ENCODE measurements at places on chromosomes 4 and X.
A peak's percentile ranks its signal among the peaks of the same experiment; 100 is the strongest.

DNA sequence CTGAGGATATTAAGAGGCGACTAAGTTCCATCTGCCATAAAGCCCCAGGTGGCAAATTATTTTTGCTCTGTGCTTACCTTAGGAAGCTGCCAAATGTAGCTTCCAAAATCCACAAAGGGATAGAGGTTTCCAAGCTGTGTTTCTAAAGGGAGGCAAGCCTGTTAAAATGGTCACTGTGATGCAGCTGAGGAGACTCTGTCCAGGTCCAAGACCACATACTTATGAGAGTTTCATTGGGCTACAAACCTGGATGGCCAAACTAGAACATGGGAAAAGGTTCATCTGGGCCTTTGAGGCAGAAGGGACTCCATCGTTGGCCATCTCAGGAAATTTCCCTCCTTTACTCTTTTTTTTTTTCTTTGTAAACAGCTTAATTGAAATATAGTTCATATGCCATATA is 306.9 kb upstream of the FGF13 start:
- no peak for DNase-seq

DNA sequence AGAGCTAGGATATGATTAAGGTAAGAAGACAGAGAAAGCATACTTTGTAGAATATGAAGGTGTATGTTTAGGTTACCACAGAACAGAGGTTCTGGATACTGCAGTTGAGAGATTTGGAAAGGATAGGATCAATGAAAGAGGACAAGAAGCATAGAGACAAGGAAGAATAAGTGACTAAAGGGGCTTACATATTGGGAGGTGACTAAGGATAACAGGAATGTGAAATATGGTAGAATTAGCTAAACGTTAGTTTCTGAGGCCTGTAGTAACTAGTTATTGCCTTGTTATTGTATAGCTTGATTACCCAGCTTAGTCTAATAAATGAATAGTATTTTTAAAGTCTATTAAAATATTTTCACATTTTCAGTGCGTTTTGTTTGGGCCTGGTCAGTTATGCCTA is 38.2 kb downstream of the CENPI start:
- no peak for DNase-seq

DNA sequence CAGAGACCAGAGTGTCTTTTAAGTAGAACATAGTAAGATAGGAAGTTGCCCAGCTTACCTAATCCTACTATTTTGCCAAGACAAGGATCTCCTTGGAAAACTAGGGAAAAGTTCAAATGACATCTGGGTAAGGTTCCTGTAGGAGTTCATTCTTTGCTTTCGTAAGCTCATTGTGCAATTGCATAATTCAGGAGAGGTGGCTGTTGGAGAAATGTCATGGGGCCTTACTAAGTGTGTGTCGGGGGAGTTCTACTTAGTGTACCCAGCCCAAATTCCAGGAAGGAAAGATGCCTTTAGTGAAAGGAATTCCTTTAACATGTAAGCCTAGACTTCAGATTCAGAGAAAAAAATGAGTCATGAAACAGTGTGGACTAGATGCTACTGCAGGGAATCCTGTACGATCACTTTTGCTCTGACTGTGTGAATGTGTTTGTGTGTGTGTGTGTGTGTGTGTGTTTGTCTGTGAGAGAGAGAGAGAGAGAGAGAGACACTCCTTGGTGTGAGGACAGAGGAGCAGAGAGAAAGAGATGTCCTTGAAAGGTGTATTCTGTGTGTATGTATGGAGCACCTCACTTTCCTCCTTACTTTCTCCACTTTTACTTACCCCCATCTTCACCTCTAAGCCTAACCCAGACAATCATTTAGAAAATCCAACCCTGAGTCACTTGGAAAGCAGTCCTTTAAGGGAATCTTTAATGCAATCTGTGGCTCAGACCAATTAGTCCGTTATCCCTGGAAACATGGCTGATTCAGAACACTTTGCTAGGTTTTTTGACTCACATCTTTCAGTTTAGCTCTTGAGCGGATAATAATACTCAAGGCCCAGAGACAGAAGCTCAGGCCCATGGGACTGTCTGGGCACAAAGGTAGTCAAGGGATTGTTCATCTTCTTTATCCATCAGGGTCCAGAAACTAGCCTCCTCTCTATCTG is 114.5 kb upstream of the ACSL4 start:
- no peak for DNase-seq

- DNase-seq: peak; percentile 70
Measured at GRCh38 chr4:150209140-150209829, 131.0 kb downstream of the DCLK2 start.

DNA sequence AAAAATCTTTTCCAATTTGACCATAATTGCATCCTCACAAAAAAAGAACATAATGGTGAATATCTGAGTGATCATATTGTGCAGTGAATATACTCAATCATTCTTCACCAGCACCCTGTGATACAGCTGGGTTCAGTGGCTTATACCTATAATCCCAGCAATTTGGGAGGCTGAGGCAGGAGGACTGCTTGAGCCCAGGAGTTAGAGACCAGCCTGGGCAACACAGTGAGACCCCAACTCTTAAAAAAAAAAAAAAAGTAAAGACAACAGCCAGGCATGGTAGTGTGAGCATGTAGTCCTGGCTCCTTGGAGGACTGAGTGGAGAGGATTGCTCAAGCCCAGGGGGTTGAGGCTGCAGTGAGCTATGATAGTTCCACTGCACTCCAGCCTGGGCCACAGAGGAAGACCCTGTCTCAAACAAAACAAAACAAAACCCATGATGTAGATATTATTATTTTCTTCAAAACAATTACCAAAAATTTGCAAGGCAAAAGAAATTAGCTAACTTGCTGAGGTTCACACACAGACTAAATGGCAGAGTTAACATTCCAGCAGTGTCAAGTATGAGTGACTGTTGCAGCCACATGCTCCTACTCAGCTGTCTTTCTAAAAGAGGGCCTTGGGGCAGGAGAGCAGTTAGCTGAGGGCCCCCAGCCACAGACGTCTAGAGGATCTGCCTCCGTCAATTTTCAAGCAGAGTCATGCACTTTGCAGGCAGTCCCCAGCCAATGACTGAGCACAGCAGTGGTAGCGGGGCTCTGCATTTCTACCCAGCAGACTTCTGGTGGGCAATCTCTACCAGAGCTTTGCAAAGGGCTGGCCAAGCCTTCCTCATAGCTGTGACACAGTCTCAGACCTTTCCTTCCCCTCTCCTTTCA is 33.4 kb downstream of the ADGRA3 start:
- no peak for DNase-seq

GRCh38 chr4:147409350-147409749 is 71.5 kb upstream of the EDNRA start:
- DNase-seq: no peak

DNA sequence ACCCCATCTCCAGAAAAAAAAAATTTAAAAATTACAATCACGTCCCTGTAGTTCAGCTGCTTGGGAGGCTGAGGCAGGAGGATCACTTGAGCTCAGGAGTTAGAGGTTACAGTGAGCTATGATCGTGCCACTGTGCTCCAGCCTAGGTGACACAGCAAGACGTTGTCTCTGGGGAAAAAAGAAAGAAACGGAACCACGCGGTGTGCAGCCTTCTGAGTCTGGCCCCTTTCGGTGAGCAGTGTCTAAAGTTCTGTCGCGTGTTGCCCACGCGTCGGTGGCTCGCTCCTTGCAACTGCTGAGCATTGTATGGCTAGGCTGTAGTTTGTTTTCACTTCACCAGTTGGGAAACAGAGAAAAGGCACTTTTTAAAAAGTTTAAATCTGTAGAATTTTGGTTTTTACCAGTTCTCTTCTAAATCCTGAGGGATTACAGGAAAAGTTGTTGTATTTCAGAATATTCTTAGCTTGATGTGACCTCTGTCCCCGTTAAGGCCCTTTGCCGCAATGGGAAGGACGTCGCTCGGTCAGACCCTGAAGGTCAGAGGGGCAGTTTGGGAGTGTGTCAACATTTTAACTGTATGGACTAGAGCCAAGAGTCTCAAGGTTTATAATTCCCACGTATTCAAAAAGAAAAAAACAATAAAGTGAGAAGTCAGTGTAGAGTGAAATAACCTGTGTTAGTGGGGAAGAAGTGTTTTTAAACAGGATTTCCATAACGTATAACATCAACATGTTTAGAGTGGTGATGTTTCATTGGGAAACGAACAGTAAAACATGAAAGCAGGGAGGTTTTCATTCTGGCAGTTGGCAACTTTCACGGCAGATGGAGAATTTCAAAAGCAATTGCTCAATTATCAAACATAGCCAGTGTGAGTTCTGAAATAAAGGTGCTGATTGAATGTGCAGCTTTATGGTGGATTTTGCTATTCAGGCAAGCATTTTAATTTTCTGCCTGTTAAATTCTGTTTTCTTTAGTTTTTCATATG is 45.8 kb upstream of the MSANTD1 start:
- no peak for DNase-seq

DNA sequence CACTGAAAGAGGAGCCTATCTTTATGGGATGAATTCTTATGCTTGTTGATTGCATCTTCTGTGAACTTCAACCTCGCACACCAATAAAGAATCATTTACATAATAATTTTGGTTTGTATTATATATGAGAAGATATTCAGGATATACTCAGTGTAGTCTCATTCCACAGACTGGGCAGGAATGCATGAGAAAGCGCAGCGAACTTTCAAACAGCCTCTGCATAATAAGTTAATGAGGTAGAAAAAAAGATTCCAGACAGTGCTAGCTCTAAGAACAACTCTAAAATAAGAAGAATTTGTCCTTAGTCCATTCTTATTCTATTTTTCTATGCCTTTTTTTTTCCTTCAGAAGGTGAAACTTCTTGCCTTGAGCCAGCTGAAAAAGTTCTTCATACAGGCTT is 224.3 kb upstream of the CTSO start:
- no peak for DNase-seq

GRCh38 chr4:105208561-105208960 is 61.9 kb downstream of the TET2 start:
- no peak for DNase-seq

- DNase-seq: no peak
Measured at GRCh38 chr4:149784018-149784417, 31.6 kb downstream of the IQCM start.

GRCh38 chr4:165210566-165210965 is 3.2 kb downstream of the KLHL2 start:
- no peak for DNase-seq

GRCh38 chr4:159195361-159195769 is 92.5 kb downstream of the RAPGEF2 start:
- no peak for DNase-seq

DNA sequence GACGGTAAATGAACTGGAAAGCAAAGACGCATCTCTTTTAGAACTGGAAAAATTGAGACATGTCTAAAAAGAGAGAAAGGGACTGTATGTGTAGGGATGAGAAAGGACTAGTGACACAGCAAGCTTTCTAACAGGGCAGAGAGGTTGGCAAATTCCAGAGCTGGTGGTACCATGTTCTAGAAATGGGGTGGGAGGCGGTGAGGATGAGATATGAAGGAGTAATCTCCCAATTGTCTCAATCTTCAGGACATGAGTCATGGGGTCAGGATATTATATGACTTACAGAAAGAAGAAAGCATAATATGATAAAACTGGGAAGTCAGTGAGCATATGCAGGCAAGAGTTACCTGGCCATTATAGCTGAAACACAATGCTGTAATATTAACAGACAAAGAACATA is 14.2 kb downstream of the TAB3 start:
- DNase-seq: no peak

GRCh38 chr4:119692001-119692400 is 63.4 kb upstream of the PDE5A start:
- peak; percentile 22 for DNase-seq

- DNase-seq: no peak
Measured at GRCh38 chr4:41934514-41934900, 722 bp upstream of the TMEM33 start.

DNA sequence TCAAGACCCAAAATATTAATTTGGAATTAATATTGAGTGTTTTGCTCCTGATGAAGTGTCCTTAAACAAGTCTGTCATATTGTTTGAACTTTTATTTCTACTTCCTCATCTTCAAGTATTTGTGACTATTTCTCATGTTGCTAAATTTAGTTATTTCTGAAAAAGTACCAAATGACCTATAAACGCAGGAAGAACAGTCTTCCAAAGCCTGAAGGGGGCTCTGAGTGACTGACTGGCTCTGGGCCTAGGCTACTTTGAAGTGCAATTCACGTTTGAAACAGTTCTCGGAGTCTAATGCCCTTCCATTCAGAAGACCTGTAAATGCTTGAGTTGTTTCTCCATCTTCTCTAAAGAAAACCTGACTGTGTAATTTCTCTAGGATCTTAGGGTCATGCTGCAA is 26.5 kb downstream of the GALNT7 start:
- no peak for DNase-seq

DNA sequence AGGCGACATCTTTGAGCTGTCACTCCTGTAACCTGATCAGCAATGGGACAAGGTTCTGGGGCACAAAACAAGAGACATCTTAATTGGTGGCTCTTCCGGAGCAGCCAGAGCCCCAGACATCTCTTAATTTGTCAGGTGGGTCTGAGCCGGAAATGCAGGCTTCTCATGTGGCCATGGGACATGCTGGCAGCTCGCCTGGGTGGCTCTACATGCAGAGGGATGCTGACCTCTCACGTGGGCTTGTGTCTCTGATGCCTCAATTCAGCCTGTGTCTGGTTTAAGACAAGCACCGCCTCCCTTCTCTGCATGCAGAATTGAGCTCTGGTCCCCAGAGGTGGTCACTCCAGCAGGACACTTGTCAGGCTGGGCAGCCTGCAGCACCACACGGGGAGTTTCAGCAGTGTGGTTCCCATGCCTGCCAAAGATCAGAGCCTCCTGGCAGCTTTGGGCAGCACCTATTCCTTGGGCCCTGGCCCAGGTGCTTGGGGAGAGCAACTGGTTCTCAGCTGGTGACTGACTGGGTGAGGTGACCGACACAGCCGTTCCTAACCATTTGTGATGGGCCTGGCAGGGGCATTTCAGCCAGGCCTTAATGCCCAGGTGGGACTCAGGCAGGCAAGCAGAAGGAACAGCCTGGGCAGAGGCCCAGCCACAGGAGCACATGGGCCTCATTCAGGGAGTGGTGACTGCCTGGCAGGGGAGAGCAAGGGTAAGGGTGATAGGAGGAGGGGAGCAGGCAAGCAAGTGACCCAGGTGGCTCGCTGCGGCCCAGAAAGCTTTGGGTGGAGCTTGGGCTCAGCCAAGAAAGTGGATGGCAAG is 53.4 kb downstream of the HMX1 start:
- peak; percentile 2 for DNase-seq

- DNase-seq: no peak
Measured at GRCh38 chr4:172953896-172954568, 214.6 kb upstream of the GALNT7 start.

- no peak for DNase-seq
Measured at GRCh38 chr4:24995346-24995919, 35.3 kb downstream of the LGI2 start.

GRCh38 chr4:83340692-83341343 is 6.2 kb upstream of the HPSE start:
- DNase-seq: no peak

DNA sequence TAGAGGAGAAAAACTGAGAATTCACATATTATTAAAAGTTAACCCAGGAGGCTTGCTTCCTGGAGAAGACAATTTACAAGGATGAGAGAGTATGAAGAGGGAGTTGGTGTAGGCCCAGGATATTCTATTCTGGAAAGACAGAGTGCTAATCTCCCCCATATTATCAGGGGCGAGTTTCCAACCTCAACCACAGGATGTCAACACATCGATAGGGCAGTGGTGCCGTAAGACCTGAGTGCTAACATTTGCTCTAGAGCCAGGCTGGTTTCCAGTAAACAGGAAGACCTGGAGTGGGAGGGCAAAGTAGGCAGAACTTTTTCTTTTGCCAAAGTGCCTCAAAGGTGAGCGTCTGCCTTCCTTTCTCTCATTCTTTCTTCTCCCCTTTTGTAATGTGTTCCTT is 2.8 kb upstream of the AWAT1 start:
- no peak for DNase-seq

GRCh38 chr4:145868637-145869409 is 69.8 kb downstream of the ZNF827 start:
- DNase-seq: no peak
